ENCODE measurements at places on chromosomes 3 and 15.

GRCh38 chr3:190862209-190863118, at the start of gene GMNC:
TSS of gene GMNC (minus strand) at chr3:190862694. CDS start at chr3:190862615, 79 bp downstream.
- peak; percentile 84 for DNase-seq

- no peak for DNase-seq
These were observed 400.1 kb upstream of the MDFIC2 start for GRCh38 chr3:70712449-70713082.

GRCh38 chr3:31106912-31107311, 212.5 kb upstream of the GADL1 start:
- DNase-seq: no peak

GRCh38 chr3:113514265-113514769, 639 bp downstream of the SPICE1 start:
- no peak for DNase-seq

DNA sequence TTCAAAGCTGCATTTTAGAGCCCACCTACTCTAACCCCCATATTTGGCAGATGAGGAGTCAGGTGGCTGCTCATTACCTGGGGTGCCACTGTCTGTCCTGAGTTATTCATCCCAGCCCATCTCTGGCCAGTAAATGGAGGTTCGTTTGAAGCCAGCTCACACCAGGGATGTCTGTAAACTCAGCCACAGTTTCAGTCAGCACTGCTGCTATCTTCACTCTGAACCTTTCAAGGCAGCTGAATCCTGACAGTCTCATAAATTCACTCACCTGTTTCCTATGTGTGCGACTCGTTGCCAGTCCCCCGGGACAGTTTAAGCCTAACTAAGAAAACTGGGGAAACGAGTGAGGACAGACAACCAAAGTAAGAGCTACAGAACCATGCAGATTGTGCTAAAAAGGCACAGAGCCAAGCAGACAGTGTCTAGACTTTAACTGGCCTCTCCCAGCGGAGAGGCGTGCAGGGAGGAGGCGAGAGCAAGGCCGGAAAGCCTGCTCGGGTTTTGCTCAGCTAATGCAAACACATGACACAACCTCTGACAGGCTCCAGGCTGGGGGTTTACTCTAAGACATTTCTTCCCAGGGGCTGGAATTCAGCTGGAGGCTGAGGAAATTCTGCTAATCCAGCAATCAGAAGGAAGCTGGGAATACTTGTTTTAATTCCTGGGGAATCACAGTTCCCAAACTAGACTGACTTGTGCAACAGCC, 12.0 kb downstream of the FSTL1 start:
- peak; percentile 89 for DNase-seq

GRCh38 chr3:33790091-33790490, 8.3 kb upstream of the PDCD6IP start:
- DNase-seq: no peak

DNA sequence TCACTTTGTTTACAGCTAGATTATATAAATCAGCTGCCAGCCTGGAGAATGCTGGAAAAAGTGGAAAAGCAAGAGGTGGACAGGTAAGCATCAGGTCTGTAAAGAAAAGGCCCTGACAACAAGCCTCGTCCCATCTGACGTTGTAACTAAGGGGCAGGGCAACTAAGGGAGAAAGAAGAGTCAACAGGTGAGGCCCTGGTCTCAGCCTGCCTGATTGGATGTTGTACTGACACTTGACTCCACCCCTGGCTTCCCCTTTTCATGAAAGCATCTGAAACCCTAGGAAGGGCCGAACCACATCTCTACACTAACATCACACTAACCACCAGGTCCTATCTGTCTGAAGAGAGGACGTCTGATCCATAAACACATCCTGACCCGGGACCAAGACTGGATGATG, 357.6 kb upstream of the CFAP20DC start:
- DNase-seq: no peak
